ENCODE measurements at places on chromosomes 3 and 15.

GRCh38 chr15:29818141-29818540 lies 4.1 kb downstream of the TJP1 start:
- DNase-seq = no peak

GRCh38 chr15:57747206-57747896 lies 40.8 kb downstream of the POLR2M start:
- DNase-seq = no peak

- peak; percentile 61 for DNase-seq
Measured at GRCh38 chr15:57217778-57218598, 158.3 kb upstream of the CGNL1 start.

DNA sequence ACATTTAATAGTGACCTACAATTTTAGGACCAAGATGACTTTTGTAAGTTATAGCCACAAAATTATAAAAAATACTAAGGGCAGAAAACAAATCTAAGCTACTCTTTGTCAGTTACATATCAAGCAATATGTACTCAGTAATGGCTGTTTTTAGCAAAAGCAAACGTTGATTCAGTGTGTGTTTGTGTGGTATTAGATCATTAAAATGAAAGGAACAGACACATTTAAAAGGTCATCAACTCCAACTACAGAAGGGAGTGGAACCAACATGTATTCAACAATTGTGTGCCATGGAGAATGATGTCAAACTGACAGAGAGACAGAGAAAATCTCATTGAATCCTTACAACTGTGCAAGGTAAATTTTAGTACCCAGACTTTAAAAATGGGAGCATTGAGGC lies 268.8 kb upstream of the STT3B start:
- DNase-seq = no peak

GRCh38 chr3:99875581-99875928 lies 57.9 kb downstream of the CMSS1 start:
- DNase-seq = peak; percentile 82

GRCh38 chr15:83062768-83063180 lies 4.3 kb downstream of the BTBD1 start:
- no peak for DNase-seq

DNA sequence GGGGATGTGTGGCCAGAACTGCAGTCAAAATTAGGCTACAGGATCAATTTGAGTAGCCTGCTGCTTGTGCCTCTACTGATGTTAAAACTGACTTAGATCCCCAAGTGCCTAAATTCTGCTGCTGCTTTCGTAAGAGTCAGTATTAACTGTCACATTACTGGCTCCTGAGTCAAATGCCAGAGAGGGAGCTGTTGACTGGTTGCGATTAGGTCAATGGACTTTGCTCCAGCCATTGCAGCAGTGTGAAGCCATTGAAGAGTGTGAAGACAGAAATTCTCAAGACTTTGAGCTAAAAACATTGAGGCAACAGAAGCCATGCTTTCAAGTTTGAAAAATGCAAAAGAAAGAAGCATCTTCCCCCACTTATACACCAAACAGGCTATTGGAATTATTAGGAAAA lies 151.1 kb upstream of the MITF start:
- DNase-seq = no peak

GRCh38 chr3:37813403-37813802 lies 48.3 kb upstream of the CTDSPL start:
- DNase-seq = no peak

DNA sequence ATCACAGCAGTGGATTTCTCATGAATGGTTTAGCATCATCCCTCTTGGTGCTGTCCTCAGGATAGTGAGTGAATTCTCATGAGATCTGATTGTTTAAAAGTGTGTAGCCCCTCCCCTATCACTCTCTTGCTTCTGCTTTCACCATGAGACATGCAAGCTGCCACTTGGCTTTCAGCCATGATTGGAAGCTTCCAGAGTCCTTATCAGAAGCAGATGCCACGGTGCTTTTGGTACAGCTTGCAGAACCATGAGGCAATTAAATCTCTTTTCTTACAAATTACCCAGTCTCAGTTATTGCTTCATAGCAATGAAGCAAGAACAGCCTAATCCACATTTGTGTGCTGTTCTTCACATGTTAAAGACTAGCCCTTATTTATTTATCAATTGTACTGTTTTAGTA lies 495.2 kb upstream of the EPHA6 start:
- no peak for DNase-seq

- DNase-seq = no peak
Measured at GRCh38 chr3:154743418-154743817, 313.4 kb upstream of the GPR149 start.

DNA sequence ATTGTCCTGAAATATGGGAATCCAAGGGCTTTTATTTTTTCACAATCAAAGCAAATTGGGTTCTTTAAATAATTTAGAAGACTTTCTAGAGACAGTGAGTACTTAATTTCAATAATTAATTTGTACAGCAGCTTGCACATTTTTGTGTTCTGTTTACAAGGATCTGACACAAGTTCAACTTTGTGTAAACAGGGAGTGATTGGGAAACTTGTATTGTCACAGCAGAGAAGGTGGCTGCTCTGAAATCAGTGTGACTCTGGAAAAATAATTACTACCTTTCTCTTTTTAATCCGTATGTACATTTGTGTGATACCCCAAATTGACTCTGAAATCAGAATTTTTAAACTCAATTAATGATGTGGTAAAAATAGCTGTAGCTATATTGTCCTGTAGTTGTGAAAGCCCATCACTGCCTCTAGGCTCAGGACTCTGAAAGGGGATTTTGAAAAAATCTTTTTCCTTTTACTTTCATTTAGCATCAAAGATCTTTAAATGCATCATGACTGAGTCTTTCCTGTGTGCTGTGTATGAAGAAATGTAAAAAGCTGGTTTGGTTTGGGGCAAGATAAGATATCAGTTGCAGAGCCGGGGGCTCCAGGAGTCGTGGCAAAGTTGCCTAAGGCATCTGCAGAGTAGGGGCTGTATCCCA lies 45.1 kb downstream of the MFSD1 start:
- peak; percentile 29 for DNase-seq

GRCh38 chr3:135690664-135691063 lies 274.9 kb upstream of the PPP2R3A start:
- no peak for DNase-seq

GRCh38 chr3:109339714-109340648 lies 2.6 kb upstream of the DPPA4 start:
- DNase-seq = no peak

- peak; percentile 23 for DNase-seq
Measured at GRCh38 chr3:107416886-107417285, 39.6 kb downstream of the CCDC54 start.

DNA sequence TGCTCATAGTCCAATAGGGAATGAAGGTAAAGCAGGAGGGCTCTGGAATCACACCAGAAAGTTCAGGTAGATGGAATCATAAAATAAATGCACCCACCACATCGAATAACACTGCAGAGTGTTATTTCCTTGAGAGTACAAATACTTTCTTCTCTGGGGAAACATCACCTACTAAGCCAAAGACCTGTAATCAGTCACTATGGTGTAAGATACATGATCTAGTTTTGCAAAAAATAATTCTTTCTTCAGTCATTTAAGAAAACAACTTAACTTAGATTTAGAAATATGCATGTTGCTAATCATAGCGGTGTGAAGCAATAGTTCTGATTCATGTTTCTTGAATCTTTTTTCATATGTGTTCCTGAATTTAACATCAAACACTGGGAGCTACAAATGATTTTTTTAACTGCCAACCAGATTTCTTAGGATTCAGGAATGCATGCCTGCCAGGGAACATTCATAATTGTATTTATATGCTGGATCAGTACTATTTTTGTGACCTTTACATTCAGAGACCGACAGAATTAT lies 40.2 kb upstream of the MEIS2 start:
- no peak for DNase-seq

- DNase-seq = no peak
Measured at GRCh38 chr15:38071211-38071972, 137.0 kb downstream of the TMCO5A start.

DNA sequence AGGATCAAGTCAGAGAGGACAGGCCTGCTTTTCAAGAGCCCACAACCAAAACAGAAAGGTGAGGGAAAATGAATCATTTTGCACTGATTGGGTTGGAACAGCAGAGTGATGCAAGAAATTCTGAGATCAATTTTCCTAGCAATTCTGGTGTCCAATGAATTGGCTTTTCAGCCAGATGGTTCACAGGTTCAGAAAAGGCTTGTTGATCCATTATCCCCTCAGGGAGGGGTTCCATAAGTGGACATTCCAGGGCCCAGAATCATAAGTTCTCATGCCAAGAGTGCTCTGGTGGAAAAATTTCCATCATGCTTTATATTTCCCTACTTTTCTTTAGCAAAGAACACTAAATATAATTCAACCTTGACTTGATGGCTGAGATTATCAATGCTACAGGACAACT lies 16.2 kb downstream of the RBP2 start:
- no peak for DNase-seq

DNA sequence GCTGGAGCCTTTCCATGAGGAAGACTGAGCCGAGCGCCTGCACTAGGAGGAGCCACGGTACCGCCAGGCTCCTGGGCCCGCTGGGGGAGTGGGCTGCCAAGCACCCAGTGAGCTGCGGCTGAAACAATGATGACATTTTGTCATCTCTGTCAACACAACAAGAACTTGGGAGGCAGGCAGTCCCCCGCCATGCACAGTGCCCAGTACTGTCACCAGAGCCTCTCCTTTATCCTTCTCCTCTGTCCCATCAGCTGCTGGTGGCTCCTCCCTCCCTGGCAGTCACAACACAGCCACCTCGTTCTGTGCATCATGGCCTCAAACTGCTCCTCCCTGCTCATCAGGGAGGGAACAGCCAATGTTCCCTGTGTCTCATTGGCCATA lies 34.0 kb upstream of the PCSK6 start:
- DNase-seq = no peak

DNA sequence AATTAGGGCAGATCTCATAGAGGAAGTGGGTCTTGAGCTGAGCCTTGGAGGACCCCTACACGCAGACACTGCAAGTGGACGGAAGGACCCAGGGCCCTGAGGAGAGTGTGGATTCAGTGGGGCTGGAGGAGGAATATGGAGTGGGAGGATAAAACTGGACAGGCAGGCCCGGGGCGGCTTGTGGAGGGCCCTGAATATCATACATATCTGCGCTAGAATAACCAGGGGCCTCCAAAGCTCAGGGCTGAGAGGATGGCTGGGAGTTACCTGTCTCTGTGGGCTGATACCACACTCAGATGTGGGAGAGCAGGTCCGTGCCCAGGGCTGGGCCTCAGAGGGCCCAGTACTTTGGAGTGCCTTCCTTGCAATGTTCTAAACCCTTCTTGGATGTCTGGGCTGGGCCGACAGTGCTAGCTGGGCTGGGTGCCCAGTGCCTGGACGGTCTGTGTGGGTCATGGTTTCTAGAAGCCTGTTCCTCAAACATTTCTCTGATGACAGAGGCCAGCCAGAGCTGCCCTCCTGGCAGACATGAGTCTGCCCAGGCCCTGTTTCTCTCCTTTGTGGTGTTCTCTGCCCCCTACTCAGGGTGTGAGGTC lies 29.6 kb downstream of the CHRD start:
- no peak for DNase-seq

DNA sequence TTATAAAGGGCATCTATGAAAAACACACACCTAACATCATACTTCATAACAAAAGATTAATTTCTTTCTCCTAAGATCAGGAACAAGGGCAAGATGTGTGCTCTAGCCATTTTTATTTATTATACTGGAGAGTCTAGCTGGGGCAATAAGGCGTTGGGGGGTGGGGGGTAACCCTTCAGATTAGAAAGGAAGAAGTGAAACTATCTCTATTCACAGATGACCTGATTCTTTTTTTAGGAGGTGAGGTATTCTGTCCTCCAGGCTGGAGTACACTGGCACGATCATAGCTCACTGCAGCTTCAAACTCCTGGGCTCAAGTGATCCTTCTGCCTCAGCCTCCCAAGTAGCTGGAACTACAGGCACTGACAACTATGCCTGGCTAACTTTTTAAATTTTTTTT lies 89.5 kb upstream of the MANF start:
- no peak for DNase-seq

DNA sequence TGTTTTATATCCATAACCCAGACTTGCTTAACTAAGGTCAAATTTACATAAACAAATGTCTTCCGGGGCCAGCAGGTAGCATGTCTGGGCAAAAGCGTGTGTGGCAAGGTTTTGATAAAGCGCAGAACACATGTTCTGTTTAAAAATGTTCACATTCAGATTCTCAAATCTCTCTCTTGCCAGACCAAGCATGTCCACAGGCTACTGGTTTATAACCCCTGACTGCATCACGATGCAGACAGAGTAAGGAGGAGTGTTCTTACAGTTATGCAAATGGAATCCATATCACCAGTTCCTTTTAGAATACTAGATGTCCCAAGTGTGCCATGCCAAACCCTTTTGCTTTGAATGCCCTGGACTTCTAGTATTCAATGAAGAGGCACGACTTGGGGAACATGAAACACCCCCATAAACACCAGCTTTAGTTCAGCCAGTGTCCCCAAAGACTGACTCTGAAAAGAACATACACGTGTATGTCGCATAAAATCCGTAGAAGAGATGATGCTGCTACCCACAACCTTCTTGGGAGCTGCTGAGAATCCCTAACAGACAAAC lies 412.0 kb downstream of the CNTN4 start:
- DNase-seq = no peak

DNA sequence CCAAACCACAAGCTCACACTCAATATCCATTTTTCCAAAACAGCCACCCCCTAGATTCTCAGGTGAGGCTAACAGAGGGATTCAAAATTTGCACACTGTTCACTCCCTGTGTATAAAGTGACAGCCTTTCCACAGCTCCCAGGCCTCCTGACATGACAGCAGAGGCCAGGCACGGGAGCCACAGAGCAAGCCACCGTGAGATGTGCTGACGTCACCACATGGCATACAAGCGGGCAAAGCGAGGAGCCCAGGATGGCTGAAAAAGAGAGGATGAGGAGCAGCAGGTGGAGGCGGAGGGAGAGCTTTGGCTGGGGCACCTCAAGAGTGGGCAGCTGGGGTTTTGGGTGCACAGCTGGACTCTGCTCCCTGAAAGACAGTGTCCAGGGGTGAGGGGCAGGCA lies 27.1 kb downstream of the EHD4 start:
- no peak for DNase-seq

GRCh38 chr15:42150219-42150970 lies 6.0 kb downstream of the PLA2G4F start:
- no peak for DNase-seq

DNA sequence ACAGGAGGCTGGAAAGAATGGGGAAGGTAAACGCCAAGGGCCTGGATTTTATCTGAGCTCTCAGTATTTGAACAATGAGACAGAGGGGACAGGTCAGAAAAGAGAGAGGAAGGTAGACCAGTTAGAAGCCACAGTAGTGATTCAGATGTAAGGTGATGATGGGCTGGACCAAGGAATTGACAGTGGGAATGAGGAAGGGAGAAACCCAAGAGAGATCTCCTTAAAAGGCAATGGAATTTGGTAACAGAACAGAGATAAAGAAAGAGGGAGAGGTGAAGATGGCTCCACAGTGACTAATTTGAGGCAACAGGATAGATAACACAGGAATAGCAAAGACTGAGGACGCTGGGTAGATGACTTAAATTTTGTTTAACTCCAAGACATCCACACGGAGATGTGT lies 11.4 kb upstream of the HEG1 start:
- no peak for DNase-seq

- DNase-seq = no peak
Measured at GRCh38 chr15:26073430-26074333, 210.6 kb upstream of the ATP10A start.

GRCh38 chr3:131390331-131390730 lies 8.8 kb downstream of the NUDT16 start:
- DNase-seq = no peak

- DNase-seq = no peak
Measured at GRCh38 chr3:147509448-147509847, 100.3 kb downstream of the ZIC1 start.

- no peak for DNase-seq
Measured at GRCh38 chr3:134076851-134077250, 47.1 kb upstream of the SLCO2A1 start.

Measured in mesenchymal stem cell (in vitro differentiated cells and primary cell).